ENCODE measurements at places on chromosomes 11 and 22.

GRCh38 chr11:128453444-128454336 lies 133.7 kb downstream of the ETS1 start:
- peak; percentile 90 for DNase-seq

DNA sequence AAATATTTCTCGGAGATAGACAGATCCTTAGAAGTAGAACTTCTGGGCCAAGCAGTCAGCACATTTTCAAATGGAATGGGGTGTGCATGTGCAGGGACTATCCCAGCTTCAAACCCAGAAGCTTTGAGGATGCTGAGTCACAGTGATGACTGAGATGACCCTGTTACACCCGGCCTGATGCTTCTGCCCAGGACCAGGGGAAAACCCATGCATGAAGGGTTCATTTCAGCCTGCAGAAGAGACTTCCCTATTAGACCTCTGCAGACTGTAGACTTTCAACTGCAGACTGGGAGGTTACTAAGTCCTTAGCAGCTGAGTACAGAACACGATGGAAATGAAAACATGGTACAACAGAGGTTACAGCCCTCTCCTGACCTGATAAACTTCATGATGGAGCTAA lies 3.6 kb upstream of the OR2AT4 start:
- peak; percentile 51 for DNase-seq

- no peak for DNase-seq
Measured at GRCh38 chr11:63564784-63565350, 1.7 kb upstream of the PLAAT2 start.

- no peak for DNase-seq
Measured at GRCh38 chr11:30567120-30567519, 19.0 kb downstream of the MPPED2 start.

- DNase-seq, result no peak
Measured at GRCh38 chr11:68042219-68043028, 3.6 kb downstream of the TCIRG1 start.

DNA sequence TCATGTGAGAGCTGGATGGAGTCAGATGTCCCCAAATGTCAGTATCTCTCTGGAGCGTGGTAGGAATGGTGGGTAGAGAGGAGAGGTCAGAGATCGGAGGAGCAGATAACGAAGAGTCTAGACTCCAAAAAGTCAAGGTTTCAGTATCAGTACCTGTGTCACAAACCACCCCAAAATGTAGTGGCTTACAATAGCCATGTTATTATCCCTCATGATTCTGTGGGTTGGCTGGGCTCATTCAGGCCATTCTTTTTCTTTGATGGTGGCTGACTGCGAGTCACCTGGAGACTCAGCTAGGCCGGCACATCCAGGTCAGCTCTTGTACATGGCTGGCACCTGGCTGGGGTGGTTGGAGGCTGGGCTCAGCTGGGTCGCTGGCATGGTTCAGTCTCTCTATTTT lies 7.3 kb upstream of the SSTR3 start:
- DNase-seq, result no peak

DNA sequence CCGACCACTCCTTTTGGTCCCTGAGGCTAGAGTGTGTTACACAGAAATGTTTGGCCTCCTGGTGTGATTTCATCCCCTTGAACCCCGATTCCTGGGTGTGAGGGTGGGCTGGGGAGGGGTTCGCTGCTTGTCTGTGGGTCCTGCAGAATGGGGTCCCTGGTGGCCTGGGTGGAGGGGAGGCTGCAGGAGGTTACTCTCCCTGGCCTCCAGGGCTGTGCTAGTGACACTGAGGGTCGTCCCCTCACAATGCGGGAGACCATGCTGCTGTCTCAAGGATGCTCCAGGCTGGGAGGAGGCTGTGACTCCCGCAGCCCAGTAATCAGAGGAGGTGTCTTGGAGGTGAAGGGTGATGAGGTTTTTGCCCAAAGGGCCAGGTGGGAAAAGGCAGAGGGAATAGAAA lies 17.0 kb upstream of the OMP start:
- DNase-seq, result no peak

- no peak for DNase-seq
Measured at GRCh38 chr11:45648931-45649330, 16.5 kb downstream of the CHST1 start.

- DNase-seq, result peak; percentile 80
Measured at GRCh38 chr11:77589521-77590193, at the start of gene AQP11. Gene AQP11 (plus strand): TSS chr11:77589953. CDS start chr11:77589993, 40 bp downstream.

DNA sequence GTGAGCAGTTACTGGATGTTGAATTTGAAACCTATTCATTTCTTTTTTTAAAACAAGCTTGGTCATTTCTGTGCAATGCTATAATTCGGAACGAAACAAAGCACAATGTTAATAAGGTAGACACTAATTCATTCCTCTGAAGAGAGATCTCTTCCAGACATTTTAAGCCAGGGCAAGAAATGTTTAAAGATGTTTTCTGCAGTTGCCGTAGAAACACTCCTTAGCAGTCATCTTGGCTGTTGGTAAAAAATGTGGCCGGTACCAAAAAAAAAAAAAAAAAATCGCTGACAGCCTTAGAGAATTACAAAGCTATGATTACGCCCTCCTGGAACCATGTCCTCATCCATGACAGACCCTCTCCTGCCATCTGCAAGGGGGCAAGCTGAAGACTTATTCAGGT lies 66.4 kb upstream of the TTC12 start:
- DNase-seq, result peak; percentile 7

GRCh38 chr11:67463680-67464410 lies 5.2 kb downstream of the TMEM134 start:
- DNase-seq, result no peak

DNA sequence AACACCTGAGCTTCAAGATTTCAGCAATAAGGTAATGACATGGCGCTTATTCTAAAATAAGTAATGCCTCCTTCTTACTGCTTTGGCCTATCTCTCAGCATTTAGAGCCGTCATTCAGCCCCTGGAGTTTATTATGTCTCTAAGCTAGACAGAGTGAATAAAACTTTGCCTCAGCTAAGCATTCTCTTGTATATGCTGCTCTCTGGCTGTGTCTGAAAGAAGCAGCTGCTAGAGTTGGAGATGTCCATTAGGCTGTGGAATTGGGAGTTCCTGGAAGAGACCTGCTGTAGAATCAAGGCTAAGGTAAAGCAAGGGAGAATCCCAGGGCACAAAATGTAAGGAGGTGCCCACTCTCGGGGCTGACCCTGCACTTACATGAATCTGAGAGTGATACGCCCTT lies 35.5 kb upstream of the TTC12 start:
- no peak for DNase-seq

- DNase-seq, result peak; percentile 70
Measured at GRCh38 chr11:64767344-64768299, 7.8 kb upstream of the PYGM start.

DNA sequence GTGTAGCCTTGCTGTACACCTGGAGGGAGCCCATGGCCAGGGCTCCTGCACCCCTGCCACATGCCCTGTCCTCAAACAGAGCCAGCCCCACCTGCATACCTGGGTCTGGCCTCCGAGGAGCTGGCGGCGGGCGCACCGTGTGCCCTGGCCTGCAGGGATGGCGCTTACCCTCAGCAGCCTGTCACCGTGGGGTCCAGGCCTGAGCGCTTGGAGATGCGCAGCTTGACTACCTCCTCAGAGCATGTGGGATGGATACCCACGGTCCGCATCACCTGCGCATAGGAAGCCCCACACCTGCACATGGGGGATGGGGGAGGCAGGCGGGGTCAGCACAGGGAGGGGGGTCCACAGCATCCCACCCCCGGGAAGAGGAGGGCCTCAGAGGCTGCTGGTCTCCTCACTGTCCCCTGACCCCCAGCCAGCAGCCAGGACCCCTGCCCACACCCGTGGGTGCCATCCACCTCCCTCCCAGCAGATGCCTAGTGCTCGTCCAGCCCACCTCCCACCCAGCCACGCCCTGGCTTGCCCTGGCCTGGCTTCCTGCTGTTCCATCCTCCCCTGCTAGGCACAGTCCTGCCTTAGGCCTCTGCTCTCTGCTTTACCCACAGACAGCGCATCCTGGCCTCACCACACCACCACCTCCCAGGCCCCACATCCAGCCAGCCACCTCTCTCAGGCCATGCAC lies 22.4 kb upstream of the GNB1L start:
- no peak for DNase-seq

GRCh38 chr22:29359469-29359868 lies 28.9 kb downstream of the AP1B1 start:
- DNase-seq, result peak; percentile 62

DNA sequence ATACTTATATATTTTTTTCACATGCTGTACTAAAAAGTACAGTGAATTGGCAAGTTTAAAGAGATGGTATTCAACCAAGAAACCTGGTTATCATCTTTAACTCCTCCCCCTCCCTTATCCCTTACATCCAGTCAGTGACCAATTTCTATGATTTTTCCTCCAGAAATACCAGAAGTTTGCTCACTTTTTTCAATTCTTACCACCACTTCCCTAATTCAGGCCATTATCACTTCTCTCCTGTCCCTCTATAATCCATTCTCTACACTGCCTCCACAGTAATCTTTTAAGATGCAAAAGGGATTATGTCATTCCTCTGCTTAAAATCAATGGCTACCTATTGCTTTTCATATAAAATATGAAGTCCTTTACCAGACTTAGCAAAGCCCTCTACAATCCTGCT lies 62.8 kb downstream of the CEP57 start:
- DNase-seq, result no peak

DNA sequence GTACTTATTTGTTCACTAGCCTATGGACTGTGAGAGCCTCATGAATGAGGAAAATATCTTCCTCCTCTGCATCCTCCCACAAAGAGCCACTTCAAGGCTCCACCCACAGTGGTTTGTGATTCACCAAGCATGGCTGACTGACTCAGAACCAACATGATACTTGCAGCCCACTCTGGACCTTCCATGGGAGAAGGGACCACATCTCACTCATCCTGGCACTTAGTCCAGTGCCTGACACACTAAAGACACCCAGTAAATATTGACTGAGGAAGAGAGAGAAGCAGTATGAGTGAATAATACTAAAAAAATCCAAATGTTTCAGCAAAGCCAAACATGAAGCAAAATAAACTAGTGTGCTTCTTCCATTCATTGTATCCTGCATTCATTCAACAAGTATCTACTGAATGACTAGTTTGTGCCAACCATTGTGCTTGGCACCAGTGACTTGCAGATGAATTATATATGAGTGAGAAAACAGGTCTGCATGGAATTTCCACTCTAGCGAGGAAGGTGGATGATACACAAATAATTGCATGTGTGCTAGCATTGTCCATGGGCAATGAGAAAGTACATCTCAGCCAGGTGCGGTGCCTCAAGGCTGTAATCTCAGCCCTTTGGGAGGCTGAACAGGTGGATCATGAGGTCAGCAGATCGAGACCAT lies 54.9 kb upstream of the BLID start:
- DNase-seq, result peak; percentile 94

DNA sequence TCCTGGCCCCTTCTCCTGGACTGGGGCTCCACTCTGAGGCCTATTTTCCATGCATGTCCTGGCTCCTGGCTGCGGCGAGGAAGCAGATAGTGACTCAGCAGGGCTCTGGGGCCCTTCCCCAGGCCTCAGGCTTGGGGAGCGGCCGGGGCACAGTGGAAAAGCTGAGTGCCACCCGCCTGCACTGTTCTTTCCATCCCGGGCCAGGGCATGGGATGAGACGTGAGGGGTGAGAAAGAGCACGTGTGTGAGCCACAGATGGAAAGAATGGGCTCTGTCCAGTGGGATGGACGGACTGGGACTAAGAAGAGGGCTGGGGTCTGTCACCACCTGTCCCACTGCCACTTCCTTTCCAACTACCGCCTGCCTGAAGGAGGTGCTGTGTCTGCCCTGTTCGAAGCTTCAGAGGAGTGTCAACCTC lies 12.8 kb downstream of the SLC37A2 start:
- DNase-seq, result no peak

DNA sequence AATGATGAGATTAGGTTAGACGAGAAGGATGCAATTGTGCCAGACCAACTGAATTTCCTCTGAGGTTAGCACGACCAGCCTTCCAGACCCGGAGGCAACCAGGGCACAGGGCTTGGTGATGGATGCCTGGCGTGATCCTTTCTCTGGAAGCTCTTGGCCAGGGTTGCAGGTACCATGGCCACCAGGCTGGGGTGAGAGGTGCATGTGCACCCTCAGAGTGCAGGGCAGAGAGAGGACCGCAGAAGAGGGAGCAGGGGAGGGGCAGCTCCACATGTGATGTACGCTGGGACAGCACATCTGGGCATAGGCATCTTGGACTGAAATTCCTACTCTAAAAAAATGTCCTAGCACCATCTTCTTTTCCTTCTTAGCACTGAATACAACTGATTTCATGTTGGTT lies 10.9 kb downstream of the KCNJ1 start:
- no peak for DNase-seq

DNA sequence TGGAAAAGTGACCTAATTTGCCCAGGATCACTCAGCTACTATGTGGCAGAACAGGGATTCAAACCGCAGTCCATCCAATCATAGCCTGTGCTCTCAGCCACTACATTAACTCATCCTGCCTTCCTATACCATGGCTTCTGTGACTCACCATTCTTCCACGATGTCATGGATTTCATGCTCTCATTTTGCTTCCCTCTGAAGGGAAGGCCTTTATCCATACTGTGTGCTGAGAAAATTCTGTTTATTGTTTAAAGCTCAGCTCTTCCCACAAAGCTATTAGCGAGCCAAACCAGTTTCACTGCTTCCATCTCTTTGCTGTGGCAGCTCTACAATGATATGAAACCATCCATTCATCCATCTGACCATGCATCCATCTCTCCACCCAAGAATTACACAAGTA lies 289.9 kb downstream of the TENM4 start:
- peak; percentile 44 for DNase-seq

- DNase-seq, result no peak
Measured at GRCh38 chr11:69366591-69366990, 72.6 kb downstream of the MYEOV start.

DNA sequence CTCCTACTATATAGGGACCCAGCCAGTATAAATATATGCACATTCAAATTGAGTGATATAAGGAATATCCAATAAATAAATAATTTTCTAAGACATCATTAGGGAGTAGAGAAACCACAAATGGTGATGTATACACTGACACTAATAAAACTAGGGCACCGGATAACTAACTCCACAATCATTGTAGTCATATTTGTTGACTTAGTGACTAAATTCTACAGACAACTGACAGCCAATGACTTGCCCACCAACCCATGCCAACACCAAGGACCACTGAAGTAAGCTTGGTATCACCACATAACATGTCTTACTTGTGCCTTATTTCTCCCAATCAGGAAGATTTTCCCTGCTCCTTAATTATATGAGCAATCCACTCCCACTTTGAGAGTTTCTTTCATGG lies 139.6 kb upstream of the TRPC6 start:
- peak; percentile 13 for DNase-seq

- no peak for DNase-seq
Measured at GRCh38 chr11:15189641-15190365, 75.1 kb downstream of the INSC start.

DNA sequence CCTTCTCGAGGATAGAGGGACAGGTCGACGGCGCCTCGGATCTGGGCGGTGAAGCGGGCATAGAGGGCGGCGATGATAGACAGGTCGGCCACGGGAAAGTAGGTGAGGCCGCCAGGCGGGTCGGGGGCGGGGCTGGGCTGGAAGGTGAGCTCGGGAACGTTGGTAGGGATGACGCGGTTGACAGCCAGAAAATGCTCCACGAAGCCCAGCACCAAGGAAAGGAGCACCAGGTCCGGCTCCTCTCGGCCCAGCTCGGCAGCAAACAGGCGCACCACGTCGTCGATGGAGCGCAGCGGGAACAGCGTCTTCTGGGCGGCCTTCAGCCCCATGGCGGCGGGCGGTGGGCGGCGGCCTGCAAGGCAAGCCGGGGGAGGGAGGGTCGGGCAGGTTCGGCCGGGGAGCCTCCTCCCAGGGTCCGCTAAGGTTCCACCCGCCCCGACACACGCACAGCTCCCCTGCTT lies 540 bp downstream of the MEN1 start:
- DNase-seq, result peak; percentile 8
